ENCODE measurements at places on chromosomes 5 and 9.

DNA sequence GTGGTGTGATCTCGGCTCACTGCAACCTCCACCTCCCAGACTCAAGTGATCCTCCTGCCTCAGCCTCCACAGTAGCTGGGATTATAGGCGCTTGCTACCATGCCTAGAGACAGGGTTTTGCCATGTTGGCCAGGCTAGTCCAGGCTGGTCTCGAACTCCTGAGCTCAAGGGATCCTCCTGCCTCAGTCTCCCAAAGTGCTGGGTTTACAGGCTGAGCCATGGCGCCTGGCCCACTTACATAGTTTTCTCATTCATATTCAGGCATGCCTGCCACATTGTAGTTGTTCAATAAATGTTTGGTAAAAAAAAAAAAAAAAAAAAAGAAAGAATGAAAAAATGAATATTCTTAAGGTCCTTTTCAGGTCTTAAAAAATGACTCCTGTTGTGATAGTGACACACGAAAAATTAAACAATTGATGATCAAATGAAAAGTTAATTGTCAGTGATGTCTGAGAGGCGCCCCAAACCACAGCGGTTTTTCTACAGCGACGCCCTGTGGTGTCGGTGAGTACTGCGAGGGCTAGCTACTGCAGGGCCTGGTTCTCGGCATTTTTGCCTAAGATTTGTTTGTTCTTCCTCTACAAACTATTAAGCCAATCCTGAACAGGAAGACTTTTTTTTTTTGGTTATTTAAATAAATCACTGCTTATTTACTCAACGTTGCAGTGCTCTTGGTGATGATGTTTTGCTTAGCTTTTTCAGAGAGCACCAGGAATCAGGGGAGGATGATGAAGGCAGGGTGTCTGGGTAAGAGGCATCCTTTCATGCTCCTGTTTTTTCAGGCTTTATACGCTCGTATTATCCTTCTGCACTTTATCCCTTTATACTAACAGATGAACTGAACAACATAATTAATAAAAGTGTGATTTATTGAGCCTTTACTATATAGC is 67.0 kb upstream of the DPYSL3 start:
- DNase-seq, result no peak

DNA sequence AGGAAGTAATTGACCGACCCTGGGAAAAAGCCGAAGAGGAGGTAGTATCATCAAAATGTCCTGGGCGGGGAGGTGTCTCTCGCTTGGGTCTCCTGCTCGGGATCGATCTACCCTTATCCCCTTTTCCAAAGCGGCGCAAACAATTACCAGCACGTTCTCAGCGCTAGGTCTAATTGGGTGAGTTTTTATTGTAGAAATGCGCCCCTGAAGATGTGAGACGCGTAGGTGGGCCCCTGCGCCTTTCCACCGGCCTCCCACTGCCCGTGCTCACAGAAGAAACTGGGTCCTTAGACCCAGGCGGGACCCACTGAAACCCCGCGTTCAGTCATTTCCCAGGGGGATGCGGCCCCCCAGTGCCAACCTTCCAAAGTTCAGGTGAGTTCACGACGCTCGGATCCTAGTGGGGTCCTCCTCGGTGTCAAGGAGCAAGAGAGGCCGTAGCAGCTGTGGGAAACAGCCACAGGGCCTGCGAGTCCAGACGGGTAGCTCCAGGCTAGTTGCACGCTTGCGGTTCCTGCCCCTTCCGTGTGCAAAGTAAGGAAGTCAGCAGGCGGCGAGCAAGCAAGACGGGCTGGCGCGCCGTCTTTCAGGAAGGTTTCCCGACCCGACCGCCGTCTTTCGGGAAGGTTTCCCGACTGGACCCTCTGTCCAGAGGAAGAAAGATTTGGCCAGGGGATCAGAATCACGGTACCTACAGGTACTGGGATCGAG is 1.5 kb downstream of the SMIM32 start:
- DNase-seq, result no peak

DNA sequence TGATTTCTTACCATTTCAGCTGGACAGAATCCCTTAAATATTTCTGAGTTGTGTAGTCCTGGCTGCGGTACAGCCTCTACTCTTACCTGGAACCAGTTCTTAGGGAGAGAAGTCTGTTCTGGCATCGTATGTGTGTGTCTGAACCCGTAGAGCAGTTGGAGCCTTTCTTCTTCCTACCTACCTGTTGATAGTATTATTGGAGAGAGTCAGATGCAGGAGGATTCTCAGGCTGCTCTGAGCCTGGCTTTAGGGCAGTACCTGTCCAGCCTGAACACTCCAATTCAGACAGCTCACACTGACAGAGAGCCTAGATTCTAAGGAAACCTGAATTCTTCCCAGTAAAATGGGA is 190.1 kb downstream of the CD180 start:
- DNase-seq, result no peak

- no peak for DNase-seq
Measured at GRCh38 chr9:71781391-71781790, 13.1 kb upstream of the CEMIP2 start.

DNA sequence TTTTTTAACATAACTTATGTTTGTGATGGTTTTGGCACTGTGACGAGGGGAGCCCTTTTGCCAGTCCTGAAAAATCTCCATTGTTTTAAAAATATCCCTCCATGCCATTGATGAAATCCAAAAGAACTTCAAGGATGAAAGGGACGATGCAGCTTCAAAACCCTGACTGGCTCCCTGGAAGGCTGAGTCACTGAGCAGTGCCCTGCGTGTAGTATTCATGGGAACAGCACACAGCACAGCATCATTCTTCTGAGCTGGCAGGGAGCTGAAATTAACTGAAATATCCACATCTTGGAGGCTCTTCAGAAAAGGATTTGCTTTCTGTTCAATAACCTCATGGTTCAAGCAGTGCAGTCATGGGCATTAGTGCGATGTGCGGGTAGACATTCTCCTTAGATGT is 29.7 kb downstream of the PDE4D start:
- no peak for DNase-seq

GRCh38 chr5:96790961-96791504 is 16.7 kb downstream of the ERAP1 start:
- no peak for DNase-seq
